Dermis blood vessel endothelial cell (primary cell): ENCODE measurements at places on chromosomes 3 and 15. TPM values are rescaled to one million over a fixed set of nuclear protein-coding genes. Genes with fewer than 3 reads are reported as not detected.

DNA sequence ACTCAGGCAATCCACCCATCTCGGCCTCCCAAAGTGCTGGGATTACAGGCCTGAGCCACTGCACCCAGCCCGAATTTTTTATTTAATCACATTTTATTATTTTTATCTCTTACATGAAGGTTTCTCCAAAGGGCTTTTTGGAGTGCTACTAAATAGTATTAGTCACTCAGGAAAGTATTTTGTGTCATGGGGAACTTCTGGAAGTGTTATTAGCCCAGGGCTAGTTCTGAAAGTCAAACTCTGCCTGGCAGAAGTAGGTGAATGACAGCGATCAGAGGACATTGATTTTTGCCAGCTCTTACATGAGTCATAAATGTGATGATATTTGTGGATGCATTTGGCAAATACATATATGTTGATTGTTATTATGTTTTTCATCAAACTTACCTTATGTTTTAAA is 48.7 kb downstream of the ZPLD1 start:
- no peak for DNase-seq

- DNase-seq = no peak
These were observed 318.7 kb upstream of the C2CD4B start for GRCh38 chr15:62483814-62484213.

DNA sequence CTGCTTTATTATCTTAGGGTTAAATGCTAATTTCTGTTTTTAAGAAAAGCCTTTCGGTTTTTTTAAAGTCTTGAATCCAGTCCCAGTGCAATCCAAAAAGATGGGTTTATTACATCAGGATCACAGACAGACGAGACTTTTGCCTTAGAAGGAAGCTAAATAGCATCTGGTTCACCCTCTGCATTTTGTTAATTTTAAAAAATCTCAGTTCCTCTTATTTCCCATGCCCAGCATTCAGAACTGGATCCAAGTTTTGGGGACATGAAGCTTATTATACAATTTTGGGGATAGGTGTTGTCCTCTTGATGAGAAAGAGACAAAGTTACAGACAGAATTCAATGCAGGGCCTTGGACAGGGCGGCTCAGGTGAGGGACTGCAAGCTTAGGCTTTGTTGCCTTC is 181.5 kb upstream of the LYSMD4 start:
- DNase-seq = no peak

- DNase-seq = no peak
These were observed 80.1 kb downstream of the RSL24D1 start for GRCh38 chr15:55116636-55117035.

DNA sequence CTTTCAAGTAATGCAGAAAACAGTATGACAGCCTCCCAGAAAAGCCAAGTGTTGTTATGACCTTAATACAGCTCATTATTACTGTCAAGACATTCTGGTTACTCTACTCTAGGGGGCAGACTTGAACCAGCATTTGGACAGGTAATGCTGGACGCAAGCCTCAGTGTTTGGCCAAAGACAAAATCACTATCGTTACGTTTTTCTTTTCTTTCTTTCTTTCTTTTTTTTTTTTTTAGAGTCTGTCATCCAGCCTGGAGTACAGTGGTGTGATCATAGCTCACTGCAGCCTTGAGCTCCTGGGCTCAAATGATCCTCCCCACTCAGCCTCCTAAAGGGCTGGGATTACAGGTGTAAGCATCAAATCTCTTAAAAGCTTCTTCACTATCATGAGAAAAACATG is 29.4 kb upstream of the TMEM45A start:
- peak; percentile 71 for DNase-seq

DNA sequence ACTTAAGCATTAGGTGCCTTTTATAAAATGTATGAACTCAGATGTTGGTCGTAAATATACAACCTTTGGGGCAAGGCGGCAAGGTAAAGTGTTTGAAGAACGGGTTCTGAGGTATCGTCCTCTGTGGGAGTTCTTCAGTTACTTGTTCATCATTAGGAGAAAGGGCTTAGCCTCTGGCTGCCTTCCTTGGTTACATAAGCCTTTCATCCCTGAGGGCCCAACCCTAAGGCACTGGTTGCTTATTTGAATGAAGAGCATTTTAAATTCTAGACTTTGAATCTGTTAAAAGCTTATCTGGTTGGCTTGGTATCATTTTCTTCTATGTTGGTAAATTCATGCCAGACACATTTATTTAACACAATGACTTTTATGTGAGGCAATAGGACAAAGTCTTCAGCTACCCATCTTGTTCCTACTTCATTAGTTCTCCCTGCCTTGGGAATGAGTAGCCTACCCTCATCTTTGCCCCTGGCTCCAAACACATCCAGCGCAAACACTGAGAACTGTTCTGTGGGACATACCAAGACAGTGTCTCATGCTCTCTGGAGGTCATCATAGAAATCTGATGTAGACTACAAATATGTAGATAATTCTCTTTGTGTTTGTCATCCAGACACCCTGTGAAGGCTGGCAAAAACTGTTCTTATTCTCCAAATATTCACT is 12.4 kb upstream of the CCDC80 start:
- no peak for DNase-seq

- DNase-seq = no peak
These were observed 47.5 kb upstream of the CHMP2B start for GRCh38 chr3:87179642-87180041.

DNA sequence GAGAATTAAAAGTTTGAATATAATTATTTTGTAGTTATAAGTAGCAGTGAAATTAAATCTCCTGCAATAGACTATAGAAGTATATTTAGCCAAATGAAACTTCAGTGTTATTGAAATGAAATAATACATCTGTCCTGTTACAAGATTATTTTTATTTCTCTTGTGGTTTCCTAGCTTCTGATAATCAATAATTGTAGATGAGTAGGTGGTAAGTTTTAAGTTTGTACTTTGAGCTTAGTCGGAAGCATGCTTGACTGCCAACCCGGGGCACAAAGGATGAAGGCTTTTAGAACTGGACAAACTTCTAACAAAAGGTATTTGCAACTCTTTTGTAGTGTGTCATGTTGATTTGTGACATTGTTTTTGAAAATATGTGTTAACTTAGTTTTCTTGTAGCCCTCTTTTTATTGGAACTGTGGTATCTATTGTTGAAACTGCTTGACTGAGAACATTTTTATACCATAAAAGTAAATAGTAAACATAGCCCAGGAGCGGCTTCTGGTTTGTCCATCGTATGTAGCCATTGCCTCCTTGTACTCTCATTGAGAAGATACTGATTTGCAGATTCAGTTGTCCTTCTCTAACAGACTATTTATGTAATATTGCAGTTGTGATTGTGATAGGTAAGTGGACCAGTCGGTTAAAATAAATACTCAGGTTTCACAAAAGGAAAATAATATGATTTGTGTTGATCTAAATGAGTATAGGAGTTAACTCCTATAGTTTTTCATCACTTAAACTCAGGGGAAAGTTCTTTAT is 2.9 kb downstream of the CTNNB1 start:
- peak; percentile 30 for DNase-seq

CKMT1A gene
- not detected in 2 replicates for total RNA-seq

GP5 gene
- total RNA-seq = under 0.01 and 0.28 TPM in 2 replicates

EFHB gene
- 0.19 TPM in 1 of 2 replicates, not detected in the other for total RNA-seq
